H7 (cell line): ENCODE measurements at places on chromosomes 1 and 21. TPM values are rescaled to one million over a fixed set of nuclear protein-coding genes. Genes with fewer than 3 reads are reported as not detected.

Gene CFAP74
- not detected in 2 replicates for total RNA-seq

Gene CFAP107
- total RNA-seq, result not detected in 2 replicates

Gene EPHA8
- total RNA-seq, result 4.8 and 5.1 TPM in 2 replicates

Gene OLIG2
- 0.17 and 0.67 TPM in 2 replicates for total RNA-seq

Gene E2F2
- total RNA-seq, result 7.8 and 9.9 TPM in 2 replicates

Gene PLEKHG5
- 17.2 and 27.4 TPM in 2 replicates for total RNA-seq

Gene OR2L5
- total RNA-seq, result not detected in 2 replicates

Gene C8B
- total RNA-seq, result not detected in 2 replicates

Gene APOBEC4
- total RNA-seq, result not detected in 2 replicates

Gene CCDC30
- 0.87 and 1.4 TPM in 2 replicates for total RNA-seq

Gene RNF19B
- 24.9 and 26.7 TPM in 2 replicates for total RNA-seq

Gene AMY1A
- not detected in 2 replicates for total RNA-seq

Gene ADIPOR1
- 133 and 134 TPM in 2 replicates for total RNA-seq

Gene TMEM125
- 11.1 and 13.0 TPM in 2 replicates for total RNA-seq

DNA sequence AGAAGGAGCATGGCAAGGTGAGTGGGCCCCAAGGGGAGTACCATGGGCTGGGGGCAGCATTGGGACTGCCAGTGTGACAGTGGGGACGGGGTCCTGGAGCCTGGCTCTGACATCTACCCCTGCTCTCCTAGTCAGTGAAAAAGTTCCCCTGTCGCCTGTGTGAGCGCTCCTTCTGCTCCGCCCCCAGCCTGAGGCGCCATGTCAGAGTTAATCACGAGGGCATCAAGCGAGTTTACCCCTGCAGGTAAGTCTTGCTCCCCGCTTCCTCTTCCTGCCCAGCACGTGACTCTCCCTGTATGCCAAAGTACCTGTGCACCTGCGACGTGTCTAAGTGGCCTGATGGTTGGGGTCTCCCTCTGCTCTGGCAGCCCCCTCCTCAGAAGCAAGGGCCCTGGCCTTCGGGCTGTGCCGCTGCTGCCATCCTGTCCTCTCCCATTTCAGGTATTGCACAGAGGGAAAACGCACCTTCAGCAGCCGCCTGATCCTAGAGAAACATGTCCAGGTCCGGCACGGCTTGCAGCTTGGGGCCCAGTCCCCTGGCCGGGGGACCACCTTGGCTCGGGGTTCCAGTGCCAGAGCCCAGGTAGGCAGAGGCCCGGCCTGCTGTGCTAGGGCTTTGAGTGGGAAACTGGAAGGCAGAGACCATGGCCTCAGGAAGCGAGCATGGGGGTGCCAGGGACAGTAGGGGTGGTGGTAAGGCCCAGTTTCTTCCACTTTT lies 8.1 kb downstream of the ZNF687 start:
- no peak for DNase-seq

DNA sequence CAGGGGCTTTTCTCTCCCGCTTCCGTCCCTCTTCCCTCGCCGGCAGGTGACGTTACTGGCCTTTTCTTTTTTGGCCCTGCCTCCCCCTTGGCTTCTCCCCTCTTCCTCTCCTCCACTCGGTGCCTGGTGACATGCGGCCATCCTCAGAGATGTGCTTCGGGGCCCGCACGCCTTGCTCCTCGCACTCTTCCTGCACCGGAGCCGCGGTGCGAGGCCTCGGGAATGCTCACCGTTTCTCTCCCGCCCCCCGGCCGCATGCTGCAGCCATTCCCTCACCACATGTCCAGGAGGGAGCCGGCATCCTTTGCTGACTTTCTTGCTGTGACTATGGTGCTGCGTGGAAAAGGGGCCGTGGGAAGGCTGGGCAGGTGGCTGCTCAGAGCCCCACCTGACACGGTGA lies 39.3 kb downstream of the PDE9A start:
- DNase-seq, result no peak

DNA sequence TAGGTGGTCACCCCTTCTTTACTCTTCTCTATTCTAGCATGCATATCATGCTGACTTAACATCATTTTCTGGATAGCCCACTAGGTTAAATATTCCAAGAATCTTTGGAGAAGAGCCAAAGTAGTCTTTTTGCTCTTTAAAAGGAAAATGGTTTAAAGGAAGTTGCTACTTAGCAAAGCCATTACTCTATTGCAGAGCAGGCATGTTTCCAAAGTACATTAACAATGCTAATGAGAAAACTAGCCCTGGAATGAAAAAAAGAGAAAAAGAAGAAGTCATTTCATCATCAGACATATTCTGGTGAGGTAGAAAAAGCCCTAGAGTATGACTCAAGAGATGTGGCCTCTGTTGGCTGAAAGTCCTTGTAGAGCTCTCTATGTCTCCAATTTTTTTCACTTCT lies 74.0 kb downstream of the NUF2 start:
- no peak for DNase-seq

DNA sequence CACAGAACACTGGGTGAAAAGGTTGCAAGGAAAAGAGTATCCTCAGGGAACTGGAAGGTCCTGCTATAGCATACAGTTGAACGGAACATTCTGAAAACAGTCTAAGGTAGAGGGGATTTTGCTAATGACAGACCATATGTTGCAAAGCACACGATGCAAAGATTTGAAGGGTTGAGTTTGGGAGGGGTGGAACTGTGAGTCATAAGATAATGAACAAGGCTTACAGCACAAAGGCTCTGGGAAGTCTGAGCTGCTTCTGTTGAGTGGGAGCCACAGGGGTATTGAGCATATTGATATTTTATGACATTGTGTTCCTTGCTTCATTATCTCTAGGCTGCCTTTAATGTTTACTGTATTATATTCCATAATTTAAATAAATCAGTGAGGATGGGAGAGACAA lies 104.9 kb downstream of the PLPPR4 start:
- no peak for DNase-seq

DNA sequence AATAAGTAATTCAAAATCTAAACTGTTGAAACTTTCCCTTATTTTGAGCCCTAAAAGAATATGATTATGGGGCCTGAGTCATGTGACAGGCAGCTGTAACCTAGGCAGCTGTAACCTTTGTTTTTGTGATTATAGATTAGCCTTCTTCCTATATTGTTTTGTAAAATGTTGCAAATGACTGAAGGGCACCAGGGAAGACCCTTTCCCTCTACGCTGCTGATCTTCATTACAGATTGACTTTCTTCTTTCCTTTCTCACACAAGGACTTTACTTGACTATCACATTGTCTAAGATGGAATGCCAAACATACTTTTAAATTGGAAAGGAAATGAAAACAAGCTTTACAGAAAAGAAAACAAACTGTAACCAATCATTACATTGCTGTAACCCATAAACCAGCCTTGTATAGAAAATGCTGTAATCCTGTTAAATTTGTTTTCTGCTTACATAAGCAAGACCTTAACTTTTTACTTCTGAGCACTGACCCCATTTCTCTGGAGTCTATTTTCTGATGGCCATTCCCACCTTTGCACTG lies 242.2 kb downstream of the RGS7 start:
- no peak for DNase-seq

DNA sequence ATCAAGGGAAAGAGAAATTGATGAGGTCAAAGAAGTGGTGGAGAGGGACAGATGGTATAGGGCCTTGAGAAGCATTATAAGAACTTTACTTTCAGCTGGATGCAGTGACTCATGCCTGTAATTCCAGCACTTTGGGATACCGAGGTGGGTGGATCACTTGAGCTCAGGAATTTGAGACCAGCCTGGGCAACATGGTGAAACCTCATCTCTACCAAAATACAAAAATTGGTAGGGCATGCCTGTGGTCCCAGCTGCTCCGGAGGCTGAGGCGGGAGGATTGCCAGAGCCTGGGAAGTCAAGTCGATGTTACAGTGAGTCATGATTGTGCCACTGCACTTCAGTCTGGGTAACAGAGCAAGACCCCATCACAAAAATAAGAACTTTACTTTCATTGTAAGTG lies 5.7 kb downstream of the TMEM50A start:
- no peak for DNase-seq

- peak; percentile 89 for DNase-seq
These were observed 68.3 kb upstream of the SIM2 start for GRCh38 chr21:36630485-36631206.

- no peak for DNase-seq
These were observed 317.4 kb upstream of the RUNX1 start for GRCh38 chr21:35366394-35367080.

- no peak for DNase-seq
These were observed 7.8 kb downstream of the ERG start for GRCh38 chr21:38490411-38491020.

DNA sequence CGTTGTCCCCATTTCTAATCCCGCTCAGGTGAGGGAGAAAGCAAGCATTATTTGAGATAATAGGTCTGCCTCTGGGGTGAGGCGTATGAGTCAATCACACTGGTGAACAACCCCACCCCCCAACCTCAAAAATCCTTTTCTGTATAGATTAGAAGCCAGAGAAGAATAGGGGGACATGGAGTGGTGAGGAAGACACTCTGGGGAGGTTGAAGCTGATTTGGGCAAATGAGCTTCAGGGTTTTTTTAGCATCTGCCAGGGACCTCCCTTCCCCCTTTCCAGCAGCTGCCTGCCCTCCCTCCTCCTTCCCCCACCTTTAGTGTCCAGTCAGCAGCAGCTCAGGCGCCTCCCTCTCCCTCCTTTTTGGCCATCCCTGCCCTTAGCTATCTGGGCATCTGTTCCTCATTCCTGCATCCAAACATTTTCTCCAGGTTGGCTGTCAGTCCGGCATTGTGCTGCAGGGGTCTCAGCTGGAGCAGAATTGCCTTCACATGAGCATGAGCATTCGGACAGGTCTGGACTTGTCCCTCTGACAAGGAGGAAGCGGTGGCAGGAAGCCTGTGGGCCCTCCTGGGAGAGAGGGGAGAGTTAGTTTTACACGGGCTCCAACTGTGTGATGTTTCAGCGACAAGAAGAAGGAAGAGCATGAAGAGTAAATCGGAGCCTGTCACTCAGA lies 30.8 kb upstream of the PTGFRN start:
- peak; percentile 63 for DNase-seq

- no peak for DNase-seq
These were observed 108.3 kb upstream of the FGGY start for GRCh38 chr1:59188413-59189213.

GRCh38 chr1:161399257-161399998 lies 31.8 kb upstream of the CFAP126 start:
- peak; percentile 88 for DNase-seq

GRCh38 chr1:63004868-63005267 lies 220.9 kb downstream of the ATG4C start:
- peak; percentile 66 for DNase-seq

- DNase-seq, result no peak
These were observed 730 bp downstream of the SLC16A4 start for GRCh38 chr1:110390096-110390495.

DNA sequence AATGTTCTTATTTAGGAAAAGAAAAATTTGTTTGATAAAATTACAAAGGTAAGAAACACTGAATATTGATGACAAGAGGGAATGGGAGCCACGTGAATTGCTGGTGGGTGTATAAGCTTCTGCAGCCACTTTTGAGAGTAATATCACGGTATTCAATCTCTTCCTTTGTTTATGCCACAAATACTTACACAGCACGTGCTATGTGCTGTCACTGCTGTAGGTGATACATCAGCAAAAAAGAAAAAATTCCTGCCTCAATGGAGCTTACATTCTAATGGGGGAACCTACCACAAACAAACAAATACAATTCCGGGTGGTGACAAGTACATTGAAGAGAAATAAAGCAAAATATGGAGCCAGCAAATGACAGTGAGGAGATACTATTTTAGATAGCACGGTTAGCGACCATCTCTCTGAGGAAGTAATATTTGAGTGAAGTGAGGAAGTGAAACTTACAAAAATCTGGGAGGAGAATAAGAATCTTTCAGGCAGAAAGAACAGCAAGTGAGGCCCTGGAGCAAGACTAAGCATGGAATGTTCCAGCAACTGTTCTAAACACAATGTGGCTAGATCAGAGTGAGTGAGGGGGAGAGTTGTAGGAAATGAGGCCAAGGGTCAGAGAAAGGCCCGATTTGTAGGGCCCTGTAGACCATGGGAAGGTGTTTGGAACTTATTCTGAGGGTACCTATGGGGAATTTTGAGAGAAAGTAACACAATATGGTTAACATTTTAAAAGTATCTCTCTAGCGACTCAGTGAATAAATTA lies 2.6 kb upstream of the FCRLB start:
- no peak for DNase-seq

- no peak for DNase-seq
These were observed 63.2 kb downstream of the SYDE2 start for GRCh38 chr1:85137660-85138059.

- DNase-seq, result peak; percentile 85
These were observed 121.2 kb downstream of the LMX1A start for GRCh38 chr1:165235155-165235776.

DNA sequence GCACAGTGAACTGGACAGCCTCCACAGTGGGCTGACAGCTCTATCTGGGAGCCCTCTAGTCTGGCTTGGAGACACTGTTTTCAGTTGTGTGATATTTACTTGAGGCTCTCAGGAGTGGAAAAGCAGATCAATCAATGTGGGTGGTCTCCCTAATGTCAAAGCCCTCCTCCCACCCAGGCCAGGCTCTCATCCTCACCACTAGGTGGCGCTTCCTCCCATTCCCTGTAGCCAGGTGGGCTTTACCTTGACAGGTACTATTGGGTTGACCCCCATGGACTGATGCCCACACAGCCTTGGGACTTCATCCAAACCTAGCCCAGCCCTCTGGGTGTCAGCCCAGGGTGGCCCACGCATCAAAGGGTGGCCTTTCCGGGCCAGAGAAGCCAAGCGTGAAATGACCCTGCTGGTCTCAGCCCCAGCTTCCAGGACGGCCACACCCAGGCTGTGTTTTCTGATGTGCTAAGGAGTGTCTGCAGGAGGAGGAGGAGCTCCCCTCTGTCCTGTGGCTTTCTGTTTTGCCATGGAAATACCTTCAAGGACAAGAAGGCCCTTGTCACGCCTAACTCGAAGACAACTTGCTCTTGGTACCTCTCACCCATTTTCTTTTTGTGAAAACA lies 54.0 kb downstream of the CLIC6 start:
- peak; percentile 87 for DNase-seq

GRCh38 chr1:226825037-226825745 lies 45.2 kb upstream of the PSEN2 start:
- no peak for DNase-seq

DNA sequence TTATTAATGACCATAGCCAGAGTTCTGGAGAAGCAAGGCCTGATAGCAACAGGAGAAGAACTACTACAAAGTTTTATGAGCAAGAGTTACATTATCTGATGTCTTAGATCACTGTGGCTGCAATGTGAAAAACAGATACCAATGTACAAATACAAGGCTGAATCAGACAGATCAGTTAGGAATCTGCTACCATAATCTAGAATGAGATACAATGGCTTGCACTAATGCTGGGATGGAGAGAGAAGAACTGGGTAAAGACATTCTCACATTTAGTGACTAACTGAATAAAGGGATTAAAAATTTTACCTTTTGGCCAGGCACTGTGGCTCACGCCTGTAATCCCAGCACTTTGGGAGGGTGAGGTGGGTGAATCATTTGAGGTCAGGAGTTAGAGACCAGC lies 41.3 kb downstream of the ARID4B start:
- no peak for DNase-seq
